ENCODE measurements at places on chromosomes 2 and 18. TPM values are rescaled to one million over a fixed set of nuclear protein-coding genes. Genes with fewer than 3 reads are reported as not detected.

Gene SERPINB11
- not detected for total RNA-seq

DNA sequence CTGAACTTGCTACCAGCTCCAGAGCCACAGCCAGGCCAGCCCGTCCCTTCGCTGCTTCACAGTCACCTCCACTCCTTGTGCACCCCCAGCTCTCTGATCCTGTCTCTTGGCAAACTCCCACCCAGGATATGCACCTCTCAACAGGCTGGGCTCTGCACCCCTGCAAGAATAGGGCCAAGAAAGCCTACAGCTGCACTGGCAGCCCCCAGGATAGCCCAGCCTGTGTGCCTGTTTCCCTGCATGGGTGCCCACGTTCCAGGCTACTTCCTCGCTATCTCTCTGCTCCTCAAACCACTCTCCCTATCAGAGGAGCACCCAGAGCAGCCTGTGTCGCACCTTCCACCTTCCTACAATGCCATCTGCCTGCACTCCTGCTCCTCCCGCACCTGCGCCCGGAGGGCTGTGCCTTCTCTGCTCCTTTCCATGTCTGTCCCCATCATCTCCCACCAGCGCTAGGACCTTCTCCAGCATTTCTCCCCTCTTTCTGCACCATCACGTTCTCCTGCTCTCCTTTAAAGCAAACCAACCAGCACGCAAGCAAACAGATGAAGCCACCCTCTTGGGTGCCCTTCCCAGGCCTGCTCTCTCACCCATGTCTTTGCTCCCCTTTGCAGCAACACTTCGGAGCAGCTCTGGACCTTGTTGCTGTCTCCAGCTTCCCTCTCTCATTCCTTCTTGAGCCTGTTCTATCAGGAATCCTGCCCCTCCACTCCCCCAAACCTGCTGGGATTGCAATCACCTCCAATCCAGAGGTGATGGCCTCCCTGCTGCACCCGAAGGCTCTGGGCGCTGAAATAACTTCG, 313.2 kb upstream of the HS6ST1 start:
- DNase-seq = no peak

GRCh38 chr2:226906163-226906693, 70.4 kb downstream of the RHBDD1 start:
- no peak for DNase-seq

- DNase-seq = no peak
These were observed 70.6 kb downstream of the OTX1 start for GRCh38 chr2:63121055-63121834.

- no peak for DNase-seq
These were observed 716.8 kb downstream of the SUCLG1 start for GRCh38 chr2:83742117-83742782.

GRCh38 chr2:100948942-100949811, 52.9 kb upstream of the RPL31 start:
- no peak for DNase-seq

- no peak for DNase-seq
These were observed 97.4 kb downstream of the LRP1B start for GRCh38 chr2:142033393-142033792.

GRCh38 chr2:196105951-196106350, 37.3 kb upstream of the DNAH7 start:
- DNase-seq = no peak

- no peak for DNase-seq
These were observed 93.7 kb downstream of the MAPK4 start for GRCh38 chr18:50653402-50654093.

DNA sequence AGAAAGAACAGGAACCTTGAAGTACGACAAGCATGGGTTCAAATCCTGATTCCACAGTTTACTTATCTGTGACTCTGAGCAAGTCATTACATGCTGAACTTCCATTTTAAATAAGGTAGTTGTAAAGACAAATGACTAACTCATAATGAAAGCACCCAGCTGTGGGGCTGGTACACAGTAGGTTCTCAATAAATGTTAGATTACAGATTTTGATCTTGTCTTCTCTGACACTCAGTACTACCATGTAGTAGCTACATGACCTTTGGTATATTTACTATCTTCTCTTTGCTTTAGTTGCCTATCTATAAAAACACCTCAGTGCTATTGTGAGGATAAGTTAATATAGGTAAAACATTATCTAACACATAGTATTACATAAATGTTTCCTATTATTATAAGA, 3.2 kb downstream of the TRAK2 start:
- DNase-seq = no peak
